ENCODE measurements at places on chromosomes 5 and 9.

DNA sequence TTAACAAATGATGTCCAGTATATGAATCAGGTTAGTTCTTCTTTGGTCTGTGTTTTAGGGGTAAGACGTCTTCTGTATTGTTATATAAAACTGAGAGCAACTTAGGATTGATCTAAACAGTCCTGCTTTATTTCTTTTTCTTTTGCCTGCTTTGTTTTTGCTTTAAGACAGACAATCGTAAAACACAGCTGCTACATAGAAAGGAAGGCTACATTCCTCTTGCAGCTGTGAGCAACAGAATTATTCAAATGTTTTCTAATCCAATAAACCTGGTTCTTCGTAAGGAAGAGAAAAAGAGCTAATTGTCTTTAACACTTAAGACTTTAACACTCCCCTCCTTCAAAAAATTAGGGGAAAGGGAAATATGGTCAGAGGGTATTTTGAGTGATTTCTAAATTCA lies 14.6 kb downstream of the FGF1 start:
- H3K36me3 ChIP-seq, result no peaks in the 10 kb centered on the region
- peak overlapping the region; percentile 42 for H3K27ac ChIP-seq
- no peak overlapping the region for H3K4me3 ChIP-seq
- no peaks in the 10 kb centered on the region for H3K27me3 ChIP-seq

DNA sequence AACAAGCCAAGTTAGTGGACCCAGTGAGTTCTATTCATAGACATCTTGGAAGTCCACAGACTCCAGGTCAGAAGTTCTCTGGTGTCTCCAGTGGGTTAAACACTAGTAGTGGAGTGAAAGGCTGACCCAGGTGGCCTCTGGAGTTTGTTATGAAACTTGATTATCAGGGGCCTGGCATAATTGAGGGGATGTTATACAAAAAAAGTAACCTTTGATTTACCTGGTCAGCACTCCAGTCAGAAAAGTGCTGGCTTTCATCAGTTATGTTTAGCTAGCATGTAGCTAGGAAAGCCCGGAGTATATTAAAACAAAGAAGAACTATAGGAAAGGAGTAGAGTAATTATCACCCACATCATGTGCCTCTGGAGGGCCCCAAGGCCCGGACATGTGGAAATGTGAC lies 171.1 kb downstream of the CD180 start:
- peaks cover 3% of the 10 kb centered on the region for H3K4me1 ChIP-seq
- no peak overlapping the region for H3K4me3 ChIP-seq
- no peaks in the 10 kb centered on the region for H3K27me3 ChIP-seq
- no peak overlapping the region for H3K27ac ChIP-seq
- no peak for DNase-seq

GRCh38 chr5:476102-476813 lies 33.3 kb downstream of the EXOC3 start:
- no peak overlapping the region for H3K4me3 ChIP-seq
- no peaks in the 10 kb centered on the region for H3K36me3 ChIP-seq
- H3K4me1 ChIP-seq, result peaks cover 17% of the 10 kb centered on the region
- H3K27ac ChIP-seq, result no peak overlapping the region
- DNase-seq, result no peak

- H3K27ac ChIP-seq, result no peak overlapping the region
- no peak for DNase-seq
- H3K36me3 ChIP-seq, result no peaks in the 10 kb centered on the region
- H3K4me3 ChIP-seq, result no peak overlapping the region
Measured at GRCh38 chr9:104279535-104280177, 185.5 kb downstream of the SMC2 start.

GRCh38 chr5:85647349-85648127 lies 970.2 kb upstream of the COX7C start:
- no peaks in the 10 kb centered on the region for H3K27me3 ChIP-seq
- H3K27ac ChIP-seq, result no peak overlapping the region
- H3K36me3 ChIP-seq, result no peaks in the 10 kb centered on the region
- no peak for DNase-seq
- no peak overlapping the region for H3K4me3 ChIP-seq

DNA sequence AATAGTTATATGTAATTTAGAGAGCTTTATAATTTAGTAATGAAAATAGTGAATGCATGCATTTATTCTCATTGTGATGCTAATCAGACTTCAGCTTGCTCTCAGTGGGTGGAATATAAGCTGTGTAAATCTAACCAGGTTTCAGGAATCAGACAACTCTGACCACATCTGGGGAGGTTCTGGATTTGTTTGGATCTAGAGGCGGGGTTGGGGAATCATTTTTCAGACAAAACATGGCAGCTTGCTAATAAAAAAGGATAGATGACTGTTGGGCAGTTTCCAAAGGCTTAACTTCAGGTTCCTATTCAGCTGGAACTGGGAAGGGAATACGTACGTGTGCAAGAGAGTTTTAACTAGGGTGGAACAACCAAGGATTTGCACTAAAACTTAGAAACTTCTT lies 43.2 kb upstream of the MAMDC2 start:
- no peak for DNase-seq
- H3K4me3 ChIP-seq, result no peak overlapping the region
- no peaks in the 10 kb centered on the region for H3K27me3 ChIP-seq
- H3K27ac ChIP-seq, result no peak overlapping the region
- no peaks in the 10 kb centered on the region for H3K4me1 ChIP-seq
- H3K36me3 ChIP-seq, result no peaks in the 10 kb centered on the region

DNA sequence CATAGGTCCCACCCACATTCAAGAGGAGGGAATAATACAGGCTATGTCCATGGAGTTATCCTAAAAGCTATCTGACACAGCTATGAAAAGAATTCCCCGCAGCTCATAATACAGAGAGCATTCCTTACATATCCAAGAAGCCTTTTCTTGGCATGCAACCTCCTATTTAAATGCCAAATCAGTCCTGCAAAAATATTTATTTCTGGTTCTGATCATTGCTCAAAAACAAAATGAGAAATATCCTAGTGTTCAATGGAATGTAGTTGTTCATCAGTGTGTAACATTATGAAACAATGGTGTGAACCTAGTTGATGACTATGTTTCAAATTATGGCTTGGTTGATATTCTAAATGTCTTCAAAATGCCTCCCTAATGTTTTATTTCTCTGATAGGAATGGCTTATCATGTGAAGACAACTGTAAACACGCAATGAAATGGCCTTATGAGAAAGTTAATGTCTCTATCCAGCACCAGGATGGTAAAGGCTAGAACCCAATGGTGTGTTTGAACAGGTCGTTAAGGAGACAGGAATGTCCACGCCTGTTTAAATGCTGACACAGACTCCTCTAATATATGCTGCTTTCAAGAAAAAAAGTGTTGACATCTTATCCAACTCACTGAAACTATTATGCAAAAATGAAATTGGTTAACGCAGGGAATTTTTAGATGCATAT lies 126.7 kb upstream of the CDH6 start:
- H3K27me3 ChIP-seq, result no peaks in the 10 kb centered on the region
- H3K4me3 ChIP-seq, result no peak overlapping the region
- no peaks in the 10 kb centered on the region for H3K4me1 ChIP-seq
- H3K36me3 ChIP-seq, result no peaks in the 10 kb centered on the region
- no peak overlapping the region for H3K27ac ChIP-seq
- DNase-seq, result no peak

DNA sequence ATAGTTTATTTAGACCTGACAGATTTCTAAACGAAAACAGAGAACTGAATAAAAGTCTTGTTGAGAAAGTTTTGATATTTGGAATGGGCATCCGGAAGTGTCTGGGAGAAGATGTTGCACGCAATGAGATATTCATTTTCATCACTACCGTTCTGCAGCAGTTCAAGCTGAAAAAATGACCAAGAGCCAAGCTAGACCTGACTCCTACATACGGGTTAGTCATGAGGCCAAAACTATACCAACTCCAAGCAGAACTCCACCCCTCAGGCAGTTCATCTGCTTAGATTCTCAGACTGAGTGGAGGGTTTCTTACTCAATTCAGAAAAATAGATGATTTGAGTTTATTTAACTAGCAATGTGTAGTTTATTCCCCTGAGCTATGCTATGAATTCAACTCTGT lies 95.4 kb upstream of the ANXA1 start:
- H3K27ac ChIP-seq, result no peak overlapping the region
- no peaks in the 10 kb centered on the region for H3K4me1 ChIP-seq

GRCh38 chr5:126656401-126657007 lies 55.8 kb downstream of the PHAX start:
- no peaks in the 10 kb centered on the region for H3K27me3 ChIP-seq
- H3K36me3 ChIP-seq, result no peaks in the 10 kb centered on the region
- no peaks in the 10 kb centered on the region for H3K4me1 ChIP-seq

DNA sequence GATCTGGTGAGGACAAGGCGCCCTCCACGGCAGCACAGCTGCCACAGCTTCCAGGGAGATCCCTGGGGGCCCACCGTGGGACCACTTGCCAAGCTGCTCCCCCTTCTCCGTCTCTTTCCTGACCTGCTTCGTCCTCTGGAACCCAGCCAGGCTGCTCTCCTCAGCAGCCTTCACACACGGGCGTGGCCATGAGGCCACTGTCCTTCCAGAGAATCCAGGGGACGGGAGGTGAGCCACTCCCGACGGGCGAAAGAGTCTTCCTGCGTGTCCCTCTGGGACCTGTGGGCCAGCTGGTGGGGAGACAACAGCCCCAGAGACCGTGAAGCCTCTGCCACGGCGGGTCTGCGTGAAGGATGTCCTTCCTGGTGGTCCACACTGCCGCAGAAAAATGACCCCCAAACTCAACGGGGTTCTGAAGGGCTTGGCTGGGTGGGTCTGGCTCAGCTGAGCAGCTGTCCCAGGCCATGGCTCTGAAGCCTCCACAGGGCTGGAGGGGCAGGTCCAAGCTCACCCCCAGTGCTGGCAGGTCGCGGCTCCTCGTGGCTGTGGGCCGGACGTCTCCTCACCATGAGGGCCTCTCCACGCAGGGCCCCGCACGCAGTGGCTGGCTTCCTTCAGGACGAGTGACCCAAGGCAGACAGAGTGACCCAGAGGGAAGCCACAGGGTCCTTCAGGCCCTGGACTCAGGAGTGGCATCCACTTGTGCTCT lies 47.4 kb upstream of the NKD2 start:
- H3K27ac ChIP-seq, result no peak overlapping the region
- no peaks in the 10 kb centered on the region for H3K36me3 ChIP-seq
- H3K4me1 ChIP-seq, result peaks cover 7% of the 10 kb centered on the region

DNA sequence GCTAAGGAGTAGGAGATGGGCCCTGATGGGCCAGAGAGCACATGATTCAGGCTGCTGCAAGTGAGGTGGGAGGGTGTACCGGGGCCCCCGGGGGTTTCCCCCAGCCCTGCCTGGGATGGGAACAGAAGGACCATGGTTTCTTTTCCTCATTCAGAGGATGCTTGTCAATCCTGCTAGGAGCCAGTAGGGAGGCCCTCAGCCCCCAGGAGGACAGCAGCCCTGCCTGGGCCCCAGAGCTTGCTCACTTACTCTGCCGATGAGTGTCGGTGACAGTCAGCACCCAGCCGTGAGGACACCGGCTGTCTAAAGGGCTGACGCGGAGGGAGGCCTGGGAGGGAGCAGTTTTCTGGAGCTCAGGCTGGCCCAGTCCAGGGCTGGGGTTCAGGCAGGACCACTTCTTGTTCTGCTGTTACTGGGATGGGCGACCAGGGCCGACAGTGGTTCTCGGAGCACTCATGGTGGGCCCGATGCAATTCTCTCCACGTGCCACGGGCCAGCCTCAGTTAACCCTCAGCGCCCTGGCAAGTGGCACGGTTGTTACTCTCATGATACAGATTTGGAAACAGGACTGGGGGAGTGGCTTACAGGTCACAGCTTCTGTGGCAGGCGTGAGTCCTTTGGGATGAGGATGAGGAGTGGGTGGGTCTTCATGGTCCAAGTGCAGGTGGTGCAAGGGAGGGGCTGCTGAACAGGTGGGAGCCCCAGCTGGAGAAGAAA lies 1.8 kb downstream of the ARRDC1 start:
- no peaks in the 10 kb centered on the region for H3K4me1 ChIP-seq
- H3K27me3 ChIP-seq, result no peaks in the 10 kb centered on the region
- no peak overlapping the region for H3K4me3 ChIP-seq
- H3K36me3 ChIP-seq, result no peaks in the 10 kb centered on the region

- no peaks in the 10 kb centered on the region for H3K36me3 ChIP-seq
- no peaks in the 10 kb centered on the region for H3K4me1 ChIP-seq
- H3K27ac ChIP-seq, result no peak overlapping the region
- H3K4me3 ChIP-seq, result no peak overlapping the region
Measured at GRCh38 chr5:168482361-168482760, 3.9 kb upstream of the RARS1 start.

DNA sequence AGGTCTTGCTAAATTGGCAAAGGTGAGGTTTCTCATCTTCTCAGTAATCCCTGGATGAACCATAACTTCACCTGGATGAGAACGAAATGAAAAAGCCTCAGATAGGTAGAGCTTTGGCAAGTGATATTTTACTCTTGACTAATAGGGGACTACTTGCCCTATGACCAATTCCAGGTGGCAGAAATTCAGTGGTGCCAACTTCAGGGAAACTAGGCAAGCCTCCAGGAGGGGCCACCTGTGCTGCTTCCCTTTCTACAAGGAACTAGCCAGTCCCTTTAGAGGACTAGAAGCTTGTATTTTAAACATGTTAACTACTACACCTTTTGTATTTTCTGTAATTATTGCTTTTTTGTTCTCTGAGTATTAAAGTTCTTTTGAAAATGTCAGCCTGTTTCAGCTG lies 169.0 kb upstream of the GRIA1 start:
- no peak overlapping the region for H3K27ac ChIP-seq
- DNase-seq, result no peak
- H3K36me3 ChIP-seq, result no peaks in the 10 kb centered on the region
- no peaks in the 10 kb centered on the region for H3K27me3 ChIP-seq
- no peaks in the 10 kb centered on the region for H3K4me1 ChIP-seq
- no peak overlapping the region for H3K4me3 ChIP-seq

GRCh38 chr5:98570010-98570409 lies 203.5 kb upstream of the RGMB start:
- DNase-seq, result no peak
- H3K36me3 ChIP-seq, result no peaks in the 10 kb centered on the region
- no peak overlapping the region for H3K4me3 ChIP-seq
- no peaks in the 10 kb centered on the region for H3K4me1 ChIP-seq
- no peaks in the 10 kb centered on the region for H3K27me3 ChIP-seq

GRCh38 chr5:108911055-108911454 lies 163.4 kb downstream of the FER start:
- DNase-seq, result no peak
- H3K36me3 ChIP-seq, result no peaks in the 10 kb centered on the region
- no peaks in the 10 kb centered on the region for H3K27me3 ChIP-seq
- no peaks in the 10 kb centered on the region for H3K4me1 ChIP-seq
- no peak overlapping the region for H3K4me3 ChIP-seq
- H3K27ac ChIP-seq, result no peak overlapping the region

- H3K4me1 ChIP-seq, result no peaks in the 10 kb centered on the region
- H3K4me3 ChIP-seq, result no peak overlapping the region
- no peak overlapping the region for H3K27ac ChIP-seq
- H3K27me3 ChIP-seq, result no peaks in the 10 kb centered on the region
Measured at GRCh38 chr9:4563105-4563504, 72.8 kb downstream of the SLC1A1 start.

DNA sequence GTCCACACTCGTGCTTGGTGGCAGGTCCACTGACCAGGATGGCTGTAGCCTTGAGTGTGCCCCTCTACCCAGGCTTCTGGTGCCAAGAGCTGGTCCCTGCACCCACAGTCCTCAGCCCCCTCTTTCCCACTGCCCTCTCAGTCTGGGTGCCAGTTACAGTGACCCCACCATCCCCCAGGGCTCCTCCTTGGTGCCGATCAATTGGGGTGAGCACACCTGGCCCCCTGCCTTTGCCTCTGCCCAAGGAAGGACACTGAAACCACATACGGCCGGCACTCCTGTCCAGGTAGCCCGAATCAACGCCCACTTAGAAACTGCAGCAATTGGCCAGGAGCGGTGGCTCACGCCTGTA lies 18.5 kb upstream of the QRFP start:
- H3K36me3 ChIP-seq, result no peaks in the 10 kb centered on the region
- no peaks in the 10 kb centered on the region for H3K27me3 ChIP-seq
- no peak overlapping the region for H3K27ac ChIP-seq
